Effector CD4-positive, alpha-beta T cell (primary cell): ENCODE measurements at places on chromosomes 6 and 20.
A peak's percentile ranks its signal among the peaks of the same experiment; 100 is the strongest.

GRCh38 chr20:9061434-9061833 is 7.5 kb upstream of the PLCB4 start:
- DNase-seq: no peak

GRCh38 chr20:21323640-21324039 is 20.5 kb downstream of the XRN2 start:
- DNase-seq: no peak

- DNase-seq: no peak
Observed at GRCh38 chr6:105331927-105332326, 71.0 kb downstream of the PREP start.

DNA sequence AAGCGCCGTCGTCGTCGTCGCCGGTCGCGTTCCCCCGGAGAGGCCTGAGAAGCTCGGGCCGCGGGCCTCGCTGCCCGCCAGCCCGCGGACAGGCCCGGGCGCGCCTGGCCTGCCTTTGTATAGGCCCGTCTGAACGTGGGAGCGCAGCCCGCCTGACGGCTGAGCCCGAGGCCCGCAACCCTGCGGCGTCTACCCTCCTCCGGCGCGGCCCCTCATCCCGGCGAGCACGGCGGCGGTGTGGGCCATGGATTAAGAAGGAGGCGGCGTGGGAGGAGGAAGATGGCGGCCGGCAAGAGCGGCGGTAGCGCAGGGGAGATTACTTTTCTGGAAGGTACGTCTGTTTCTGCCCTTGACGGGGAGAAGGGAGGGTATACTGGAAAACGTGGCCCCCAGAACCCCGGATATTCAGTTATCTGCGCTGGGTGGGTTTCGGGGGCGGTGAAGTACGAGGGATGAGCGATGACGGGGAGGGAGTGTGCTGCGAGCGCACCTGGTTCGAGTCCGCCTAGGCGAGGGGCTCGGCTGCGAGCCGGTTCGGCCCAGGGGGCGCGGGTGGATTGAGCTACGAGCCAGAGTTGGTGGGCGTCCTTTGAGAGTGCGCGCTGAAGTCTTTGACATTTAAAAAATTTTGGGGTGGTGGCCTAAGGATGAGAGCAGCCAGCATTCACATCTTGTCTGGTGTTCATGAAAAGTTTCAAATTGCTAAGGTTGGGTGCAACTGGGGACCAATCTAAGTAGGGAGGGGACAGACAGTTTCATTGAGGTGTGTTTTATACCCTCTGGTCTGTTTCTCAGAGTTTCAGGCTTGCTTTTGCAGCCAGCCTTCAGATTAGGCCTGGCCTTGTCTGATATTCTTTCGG is 796 bp downstream of the SENP6 start:
- peak; percentile 44 for DNase-seq

GRCh38 chr6:6696867-6697531 is 108.5 kb downstream of the LY86 start:
- DNase-seq: no peak

DNA sequence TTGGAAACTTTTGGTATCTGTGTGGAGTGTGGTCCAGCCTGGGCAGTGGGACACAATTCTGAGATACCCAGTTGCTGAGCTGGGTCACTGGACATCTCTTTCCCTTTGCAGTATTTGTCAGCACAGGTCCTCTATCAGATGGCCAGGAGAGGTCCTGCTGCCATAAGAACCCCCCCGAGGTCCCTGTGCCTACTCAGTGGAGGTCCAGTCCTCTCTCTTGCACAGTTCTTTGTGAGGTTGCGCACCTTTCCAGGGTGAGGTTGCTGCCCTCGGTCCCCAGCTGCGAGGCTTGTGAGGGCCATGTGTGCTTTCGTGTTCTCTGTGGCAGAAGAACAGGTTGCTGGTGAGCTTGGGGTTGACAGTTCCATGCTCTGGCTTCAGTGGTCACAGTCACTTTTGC is 320.6 kb downstream of the QKI start:
- no peak for DNase-seq

DNA sequence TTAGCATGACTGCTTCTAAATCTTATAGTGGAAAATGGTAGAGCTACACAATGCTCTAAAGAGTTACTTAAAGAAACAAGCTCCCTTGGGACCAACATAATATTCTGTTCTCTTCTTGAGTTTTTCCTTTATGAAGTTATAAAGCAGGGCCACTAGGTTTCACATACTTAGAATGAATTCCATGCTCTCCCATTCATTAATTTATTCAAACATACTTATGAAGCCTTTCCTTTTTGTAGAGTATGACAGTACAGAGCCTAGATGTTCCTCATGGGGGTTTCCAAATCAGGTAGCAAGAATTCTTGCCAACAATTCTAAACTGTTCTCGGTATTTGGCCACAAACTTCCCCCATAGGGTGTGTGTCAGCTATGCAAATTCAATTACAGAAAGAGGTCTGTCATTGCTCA is 20.6 kb upstream of the FABP7 start:
- no peak for DNase-seq

DNA sequence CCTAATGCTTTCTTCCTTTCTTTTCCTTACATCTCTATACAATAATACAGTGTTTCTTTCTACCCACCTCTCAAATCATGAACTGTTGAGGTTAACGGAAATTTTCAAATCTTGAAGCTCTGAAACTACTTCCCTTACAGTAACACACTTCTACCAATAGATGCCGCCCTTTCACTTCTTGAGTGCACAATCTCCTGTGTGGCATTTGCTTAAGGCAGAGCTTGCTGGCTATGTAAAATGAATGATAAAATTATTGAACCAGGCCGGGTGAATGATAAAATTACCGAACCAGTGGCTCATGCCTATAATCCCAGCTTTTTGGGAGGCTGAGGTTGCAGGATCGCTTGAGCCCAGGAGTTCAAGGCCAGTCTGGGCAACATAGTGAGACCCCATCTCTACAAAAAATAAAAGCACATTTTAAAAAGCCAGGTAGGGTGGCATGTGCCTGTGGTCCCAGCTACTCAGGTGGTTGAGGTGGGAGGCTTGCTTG is 56.8 kb downstream of the KCNS1 start:
- DNase-seq: peak; percentile 25

- no peak for DNase-seq
Observed at GRCh38 chr6:163405412-163406309, 8.9 kb upstream of the QKI start.

DNA sequence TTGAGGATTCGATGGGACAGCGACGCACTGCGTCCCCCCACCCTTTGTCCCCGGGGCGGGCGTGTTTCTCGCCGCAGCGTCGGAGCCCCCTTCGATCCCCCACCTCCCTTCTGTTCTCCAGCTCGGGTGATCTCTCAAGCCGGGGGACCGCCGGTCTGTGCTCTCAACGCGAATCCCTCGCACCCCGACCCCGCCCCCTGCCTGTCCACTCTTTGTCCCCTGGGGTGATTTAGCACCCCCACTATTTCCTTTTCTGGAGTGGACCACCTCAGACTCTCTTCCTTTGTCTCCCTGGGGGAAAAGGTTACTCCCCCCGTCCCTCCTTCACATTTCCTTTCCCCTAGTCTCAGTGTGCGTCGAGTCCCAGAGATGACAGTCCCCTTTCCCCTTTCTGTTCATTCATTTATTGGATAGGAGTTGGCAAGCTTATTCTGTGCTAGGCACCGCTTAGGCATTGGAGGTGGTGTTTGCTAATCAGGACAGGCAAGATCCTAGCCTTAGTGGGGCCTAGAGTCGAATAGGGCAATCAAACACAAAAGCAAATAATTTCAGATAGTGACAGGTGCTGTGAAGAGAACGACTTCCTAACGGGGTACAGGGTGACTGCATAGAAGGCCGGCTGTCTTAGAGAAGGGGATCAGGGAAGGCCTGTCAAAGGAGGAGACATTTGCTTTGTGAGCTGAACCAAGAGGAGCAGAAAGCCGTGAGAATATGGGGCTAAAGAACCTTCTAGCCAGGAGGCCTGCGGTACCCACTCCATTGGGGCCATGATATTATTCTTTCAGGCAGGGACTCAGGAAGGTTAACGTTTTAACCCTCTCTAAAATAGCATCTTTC is 741 bp downstream of the PTPN1 start:
- no peak for DNase-seq

DNA sequence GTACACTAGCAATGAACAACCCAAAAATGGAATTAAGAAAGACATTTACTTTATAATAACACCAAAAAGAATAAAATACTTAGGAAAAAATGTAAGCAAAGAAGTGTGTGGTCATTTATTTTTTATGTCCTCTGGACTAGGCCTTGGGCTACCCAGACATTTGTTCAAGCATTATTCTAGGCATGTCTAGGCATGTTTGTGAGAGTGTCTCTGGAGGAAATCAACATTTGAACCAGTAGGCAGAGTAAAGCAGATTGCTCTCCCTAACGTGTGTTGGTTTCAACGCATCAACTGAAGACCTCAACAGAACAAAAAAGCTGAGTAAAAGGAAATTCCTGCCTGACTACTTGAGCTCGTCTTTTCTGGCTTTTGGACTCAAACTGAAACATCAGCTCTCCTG is 84.5 kb downstream of the ANKEF1 start:
- no peak for DNase-seq

GRCh38 chr6:36035225-36035624 is 7.6 kb downstream of the MAPK14 start:
- no peak for DNase-seq

DNA sequence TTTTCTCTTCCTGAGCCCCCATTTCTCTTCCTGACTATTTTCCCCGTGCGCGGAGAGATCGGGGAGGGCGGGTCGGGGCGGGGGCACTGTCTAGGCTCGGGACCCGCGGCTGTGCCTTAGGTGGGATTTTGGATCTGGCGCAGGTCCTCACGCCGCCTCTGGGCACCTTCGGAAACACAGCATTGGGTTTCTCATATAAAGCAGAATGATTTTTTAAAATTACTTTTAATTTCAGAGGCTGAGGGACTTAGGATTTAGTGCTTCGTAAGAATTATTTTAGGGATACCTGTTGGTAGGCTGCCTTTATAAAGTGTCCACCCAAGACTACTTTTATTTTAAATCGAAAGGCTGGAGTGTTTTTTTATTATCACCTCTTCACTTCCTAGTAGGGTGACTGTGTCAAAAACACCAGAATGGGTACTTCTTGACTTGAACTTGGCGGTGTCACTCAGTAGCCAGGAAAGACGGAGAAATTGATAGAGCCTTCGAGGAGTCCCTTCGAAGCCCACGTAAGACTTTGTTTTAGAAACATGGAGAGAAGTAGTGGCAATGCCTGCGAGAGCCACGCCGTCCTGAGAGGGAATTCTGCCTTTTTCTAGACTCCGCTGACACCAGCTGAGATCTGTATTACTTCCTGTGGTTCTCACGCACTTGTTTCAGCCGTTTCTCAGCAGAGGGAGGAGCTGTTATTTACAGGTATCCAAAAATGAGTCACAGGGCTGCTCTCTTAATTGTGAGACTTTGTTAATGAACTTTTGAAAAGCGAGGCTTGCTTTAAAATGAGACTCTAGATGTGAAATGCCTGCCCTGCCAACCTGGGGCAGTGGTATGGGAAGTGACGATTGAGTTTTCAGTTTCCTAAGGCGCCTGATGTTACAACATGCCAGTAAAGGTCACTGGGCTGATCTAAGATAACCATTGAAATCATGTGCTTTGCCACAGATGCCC is 667 bp downstream of the STX11 start:
- peak; percentile 48 for DNase-seq

- no peak for DNase-seq
Observed at GRCh38 chr6:150142097-150142669, 661 bp upstream of the PPP1R14C start.

- DNase-seq: no peak
Observed at GRCh38 chr6:18215436-18215835, 48.9 kb downstream of the DEK start.

GRCh38 chr6:80547827-80548226 is 441.4 kb downstream of the BCKDHB start:
- no peak for DNase-seq

- no peak for DNase-seq
Observed at GRCh38 chr6:55033016-55033546, 141.2 kb upstream of the HCRTR2 start.

- no peak for DNase-seq
Observed at GRCh38 chr6:106186172-106186571, 100.0 kb downstream of the PRDM1 start.

GRCh38 chr6:158312672-158313397 is 570 bp downstream of the TULP4 start:
- DNase-seq: no peak

GRCh38 chr6:129314575-129314974 is 395.4 kb downstream of the ARHGAP18 start:
- no peak for DNase-seq
